ENCODE measurements at places on chromosomes 6 and 20.

- DNase-seq = no peak
Measured at GRCh38 chr6:162539321-162539720, 188.2 kb downstream of the PRKN start.

GRCh38 chr6:142155091-142155490 lies 8.0 kb downstream of the VTA1 start:
- no peak for DNase-seq

DNA sequence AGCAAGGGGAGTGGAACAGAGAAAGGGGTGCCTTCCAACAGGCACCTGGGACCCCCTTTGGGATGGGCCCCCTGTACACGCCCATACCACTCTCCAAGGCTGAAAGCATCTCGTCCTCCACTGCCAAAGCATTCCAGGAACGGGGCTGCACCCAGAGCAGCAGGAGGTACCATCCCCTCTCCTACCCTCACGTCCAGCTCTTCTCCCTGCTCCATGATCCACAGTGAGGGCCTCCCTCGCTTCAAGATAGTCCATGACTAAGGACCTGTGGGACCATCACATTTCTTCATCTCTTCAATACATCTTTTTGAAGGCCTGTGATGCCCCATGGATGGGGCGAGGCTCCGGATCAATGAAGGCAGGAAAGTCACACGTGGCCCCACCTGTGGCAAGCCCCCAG lies 209.9 kb downstream of the ANKRD60 start:
- no peak for DNase-seq

DNA sequence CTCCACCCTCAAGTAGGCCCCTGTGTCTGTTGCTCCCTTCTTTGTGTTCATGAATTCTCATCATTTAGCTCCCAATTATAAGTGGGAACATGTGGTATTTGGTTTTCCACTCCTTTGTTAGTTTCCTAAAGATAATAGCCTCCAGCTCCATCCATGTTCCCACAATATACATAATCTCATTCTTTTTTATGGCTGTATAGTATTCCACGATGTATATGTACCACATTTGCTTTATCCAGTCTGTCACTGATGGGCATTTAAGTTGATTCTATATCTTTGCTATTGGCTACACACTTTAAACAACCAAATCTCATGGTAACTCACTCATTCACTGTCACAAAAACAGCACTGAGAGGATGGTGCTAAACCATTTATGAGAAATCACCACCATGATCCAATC lies 35.5 kb upstream of the VGLL2 start:
- DNase-seq = no peak

DNA sequence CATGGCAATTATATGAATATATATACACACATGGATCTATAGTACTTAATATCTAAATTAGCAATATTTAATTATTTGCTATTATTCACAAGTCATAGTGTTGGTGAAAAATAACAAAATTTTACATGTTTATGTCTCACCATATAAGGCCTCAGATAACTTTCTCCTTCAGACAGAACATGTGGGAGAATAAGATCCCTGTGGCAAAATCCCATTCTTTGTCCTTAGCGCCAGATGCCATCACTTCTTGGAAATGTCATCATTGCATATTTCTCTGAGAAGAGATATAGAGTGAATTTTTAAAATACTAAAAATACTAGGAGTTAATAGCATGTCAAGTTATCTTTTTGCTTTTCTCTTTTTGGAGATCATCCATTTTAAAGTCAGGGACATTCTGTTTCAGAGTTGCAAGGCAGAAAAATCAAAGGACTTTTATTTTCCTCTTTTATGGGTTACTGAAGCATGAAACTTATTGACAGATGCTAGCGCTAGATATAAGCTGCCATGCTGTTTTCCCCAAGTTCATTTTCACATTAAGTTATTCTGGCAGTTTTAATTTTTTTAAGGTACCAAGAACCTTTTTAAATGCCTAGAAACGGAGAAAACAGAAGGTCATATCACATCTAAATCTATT lies 30.4 kb upstream of the STXBP5 start:
- no peak for DNase-seq

DNA sequence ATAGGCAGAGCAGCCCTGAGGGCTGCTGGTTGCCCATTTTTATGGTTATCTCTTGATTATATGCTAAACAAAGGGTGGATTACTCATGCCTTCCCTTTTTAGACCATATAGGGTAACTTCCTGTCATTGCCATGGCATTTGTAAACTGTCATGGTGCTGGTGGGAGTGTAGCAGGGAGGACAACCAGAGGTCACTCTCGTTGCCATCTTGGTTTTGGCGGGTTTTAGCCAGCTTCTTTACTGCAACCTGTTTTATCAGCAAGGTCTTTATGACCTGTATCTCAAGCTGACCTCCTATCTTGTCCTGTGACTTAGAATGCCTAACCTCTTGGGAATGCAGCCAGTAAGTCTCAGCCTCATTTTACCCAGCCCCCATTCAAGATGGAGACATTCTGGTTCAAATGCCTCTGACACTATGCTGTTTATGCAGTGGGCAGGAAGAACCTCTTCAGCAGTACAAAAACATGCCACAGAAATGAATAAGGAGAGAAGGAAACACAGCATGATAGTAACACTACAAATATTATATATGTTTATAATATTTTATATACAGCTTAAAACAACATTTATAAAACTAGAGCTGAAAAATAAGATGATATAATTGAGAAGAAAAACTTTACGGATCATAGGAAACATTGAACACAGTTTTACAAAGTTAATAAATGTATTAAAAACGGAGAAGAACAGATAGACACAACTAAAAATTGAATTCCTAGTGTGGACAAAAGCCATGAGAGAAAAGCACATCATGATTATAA lies 58.9 kb upstream of the SAMD5 start:
- DNase-seq = no peak

- DNase-seq = no peak
Measured at GRCh38 chr6:86251106-86251505, 608.4 kb upstream of the SYNCRIP start.

- no peak for DNase-seq
Measured at GRCh38 chr20:38585404-38586180, 4.6 kb downstream of the ADIG start.

GRCh38 chr6:3607171-3607570 lies 144.3 kb downstream of the PXDC1 start:
- DNase-seq = no peak

DNA sequence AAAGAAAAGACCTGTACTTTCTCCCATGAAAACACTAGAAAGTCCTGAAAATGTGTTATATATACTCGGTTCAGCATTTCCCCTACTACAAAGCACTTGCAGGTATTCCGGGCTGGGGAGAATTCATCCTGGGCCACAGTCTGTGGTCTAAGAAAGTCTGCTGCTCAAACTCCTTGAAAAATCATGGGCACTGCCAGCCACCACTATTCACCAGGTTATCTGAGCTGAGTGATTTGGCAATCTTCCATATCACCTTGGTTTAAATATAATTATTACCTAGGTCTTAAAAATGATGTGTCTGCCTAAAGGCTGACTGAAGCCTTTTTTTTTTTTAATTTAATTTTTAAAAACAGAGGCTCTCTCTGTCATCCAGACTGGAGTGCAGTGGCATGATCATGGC lies 11.3 kb downstream of the FKBP5 start:
- peak; percentile 86 for DNase-seq

- no peak for DNase-seq
Measured at GRCh38 chr20:20459726-20460125, 91.8 kb downstream of the INSM1 start.

- DNase-seq = no peak
Measured at GRCh38 chr20:32355417-32355841, 2.7 kb upstream of the ASXL1 start.

DNA sequence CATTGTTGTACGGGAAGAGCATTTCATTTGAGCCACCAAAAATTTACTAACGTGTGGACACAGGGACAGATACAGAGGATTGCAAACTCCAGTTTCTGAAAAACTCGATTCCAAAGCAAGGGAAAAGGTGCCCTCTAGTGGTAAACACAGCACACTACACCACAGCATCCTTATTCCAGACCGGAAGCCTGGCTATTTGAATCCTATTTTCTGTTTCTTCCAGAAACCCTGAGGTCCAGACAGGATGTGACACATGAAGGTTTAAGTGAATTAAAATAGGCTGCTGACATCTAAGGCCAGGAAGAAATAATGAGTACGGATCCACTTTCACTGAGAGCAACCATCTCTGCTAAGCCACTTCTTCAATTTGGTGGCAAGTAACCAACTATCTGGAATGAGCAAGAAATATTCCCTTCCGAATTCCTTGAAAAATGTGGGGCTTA lies 31.8 kb upstream of the GMPR start:
- peak; percentile 57 for DNase-seq

GRCh38 chr20:46985250-46985649 lies 90.6 kb downstream of the EYA2 start:
- DNase-seq = no peak
